HT1080 (cell line): ENCODE measurements at places on chromosomes 12 and 14.
A peak's percentile ranks its signal among the peaks of the same experiment; 100 is the strongest.

DNA sequence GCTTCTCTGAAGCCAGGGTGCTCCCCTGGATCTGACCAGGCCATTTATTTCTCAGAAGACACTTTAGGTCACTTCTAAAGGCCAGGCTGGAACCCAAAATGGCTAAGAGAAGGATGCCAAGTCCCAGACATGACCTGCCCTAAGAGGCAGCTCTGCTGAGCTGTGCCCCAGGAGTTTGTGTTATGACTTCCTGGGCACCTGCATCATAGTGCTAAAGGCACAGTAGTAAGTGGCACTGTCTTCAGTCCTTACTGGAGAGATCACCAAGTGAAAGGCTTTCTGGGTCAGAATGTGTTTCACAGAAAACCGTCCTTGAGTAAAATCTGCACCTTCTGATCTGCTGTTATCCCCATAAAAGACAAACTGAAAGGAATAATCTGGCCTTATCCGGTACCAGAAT is 120.2 kb downstream of the DAD1 start:
- no peak for DNase-seq

DNA sequence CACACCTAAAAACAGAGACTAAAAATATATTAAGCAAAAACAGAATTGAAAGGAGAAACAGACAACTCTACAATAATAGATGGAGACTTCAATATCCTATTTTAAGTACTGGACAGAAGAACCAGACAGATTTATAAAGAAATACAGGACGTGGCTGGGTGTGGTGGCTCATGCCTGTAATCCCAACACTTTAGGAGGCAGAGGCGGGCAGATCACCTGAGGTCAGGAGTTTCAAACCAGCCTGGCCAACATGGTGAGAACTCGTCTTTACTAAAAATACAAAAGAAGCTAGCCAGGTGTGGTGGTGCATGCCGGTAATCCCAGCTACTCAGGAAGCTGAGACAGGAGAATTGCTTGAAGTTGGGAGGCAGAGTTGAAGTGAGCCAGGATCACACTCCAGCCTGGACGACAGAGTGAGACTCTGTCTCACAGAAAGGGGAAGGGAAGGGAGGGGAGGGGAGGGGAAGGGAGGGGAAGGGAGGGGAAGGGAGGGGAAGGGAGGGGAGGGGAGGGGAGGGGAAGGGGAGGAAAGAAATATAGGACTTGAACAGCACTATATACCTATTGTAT is 53.0 kb downstream of the CDK17 start:
- DNase-seq, result no peak

- DNase-seq, result no peak
These were observed 37.4 kb downstream of the SH2B3 start for GRCh38 chr12:111443086-111443485.

DNA sequence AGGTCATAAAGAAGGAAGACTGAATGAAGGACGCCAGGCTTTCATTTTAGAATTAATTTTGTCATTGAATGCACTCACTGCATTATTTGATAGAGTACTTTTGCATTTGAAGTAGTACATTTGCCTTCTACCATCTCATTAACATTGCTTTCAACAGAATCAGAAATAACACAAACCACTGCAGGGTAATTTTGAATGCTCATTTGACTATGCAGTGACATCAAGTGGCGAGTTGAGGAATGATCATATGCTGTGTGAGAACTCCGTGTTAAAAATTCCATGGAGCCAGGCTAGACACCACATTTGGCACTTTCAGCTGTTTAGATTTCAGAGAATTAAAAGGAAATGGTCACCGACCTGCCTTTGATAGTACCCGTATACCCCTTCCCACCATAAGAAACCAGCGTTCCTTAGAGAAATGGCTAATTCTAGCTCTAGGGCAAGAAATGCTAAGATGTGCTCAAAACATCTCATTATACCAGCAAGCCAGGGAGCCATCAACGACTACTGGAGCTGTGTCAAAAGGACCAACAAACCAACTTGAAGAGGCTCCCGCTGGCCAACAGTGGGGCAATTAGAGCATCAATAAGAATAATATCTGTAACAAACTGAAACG is 16.5 kb downstream of the HEBP1 start:
- DNase-seq, result peak; percentile 50

- DNase-seq, result peak; percentile 48
These were observed 184.4 kb upstream of the EEA1 start for GRCh38 chr12:93113317-93114006.

DNA sequence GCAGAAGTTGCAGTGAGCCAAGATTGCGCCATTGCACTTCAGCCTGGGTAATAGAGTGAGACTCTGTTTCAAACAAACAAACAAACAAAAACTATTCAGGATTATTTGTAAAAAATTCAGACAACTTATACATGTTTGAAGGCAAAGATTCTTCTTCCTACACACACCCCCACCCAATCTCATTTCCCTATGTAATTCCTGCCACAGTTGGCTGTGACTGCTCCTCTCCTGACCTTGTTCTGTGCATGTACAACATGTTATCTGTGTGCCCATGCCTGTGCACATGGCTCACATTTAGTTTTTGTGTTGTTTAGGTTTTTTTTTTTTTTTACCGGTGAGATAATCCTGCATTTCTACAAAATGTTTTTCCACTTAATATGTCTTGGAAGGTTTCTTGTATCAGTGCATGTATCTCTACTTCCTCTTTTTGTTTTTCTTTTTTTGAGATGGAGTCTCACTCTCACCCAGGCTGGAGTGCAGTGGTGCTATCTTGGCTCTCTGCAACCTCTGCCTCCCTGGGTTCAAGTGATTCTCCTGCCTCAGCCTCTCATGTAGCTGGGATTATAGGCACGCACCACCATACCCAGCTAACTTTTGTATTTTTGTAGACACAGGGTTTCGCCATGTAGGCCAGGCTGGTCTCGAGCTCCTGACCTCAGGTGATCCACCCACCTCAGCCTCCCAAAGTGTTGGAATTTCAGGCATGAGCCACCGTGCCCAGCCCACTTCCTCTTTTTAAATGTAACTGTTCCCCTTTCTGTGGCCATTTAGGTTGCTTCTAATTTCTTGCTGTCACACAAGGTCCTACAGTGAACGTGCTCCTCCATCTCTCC is 8.7 kb downstream of the CFAP251 start:
- no peak for DNase-seq

DNA sequence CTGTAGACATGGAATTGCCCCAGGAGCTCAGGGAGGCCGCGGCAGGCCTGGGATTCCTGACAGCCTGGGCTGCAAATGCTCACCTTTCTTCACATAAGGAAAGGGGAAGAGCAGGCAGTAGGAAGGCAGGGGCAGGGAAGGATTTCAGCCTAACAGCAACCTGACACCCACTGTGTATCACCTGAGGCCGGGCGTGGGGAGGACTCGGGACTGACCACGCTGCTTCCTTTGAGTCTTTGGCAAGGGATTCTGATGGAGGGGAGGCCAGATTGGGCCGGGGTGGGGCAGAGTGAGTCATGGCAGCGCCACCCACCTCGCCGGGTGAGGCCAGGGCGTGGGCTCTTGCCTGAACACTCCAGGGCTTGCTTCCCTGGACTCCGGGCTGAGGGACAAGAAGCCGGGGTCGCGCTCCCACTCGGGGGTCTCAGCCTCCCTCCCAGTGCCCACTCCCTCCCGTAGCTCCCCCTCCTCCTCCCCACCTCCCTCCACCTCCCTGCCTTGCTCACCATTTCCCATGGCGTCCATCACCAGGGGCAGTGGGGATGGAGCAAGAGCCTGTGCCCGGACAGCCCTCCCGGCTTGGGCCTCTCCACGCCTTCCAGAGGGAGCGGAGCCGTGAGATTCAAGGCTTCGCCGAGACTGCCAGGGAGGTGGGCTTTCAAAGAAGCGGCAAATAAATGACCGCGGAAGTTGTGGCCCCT is 247.9 kb upstream of the RTL1 start:
- DNase-seq, result peak; percentile 62

- no peak for DNase-seq
These were observed 5.1 kb downstream of the UBE3B start for GRCh38 chr12:109482491-109482890.

DNA sequence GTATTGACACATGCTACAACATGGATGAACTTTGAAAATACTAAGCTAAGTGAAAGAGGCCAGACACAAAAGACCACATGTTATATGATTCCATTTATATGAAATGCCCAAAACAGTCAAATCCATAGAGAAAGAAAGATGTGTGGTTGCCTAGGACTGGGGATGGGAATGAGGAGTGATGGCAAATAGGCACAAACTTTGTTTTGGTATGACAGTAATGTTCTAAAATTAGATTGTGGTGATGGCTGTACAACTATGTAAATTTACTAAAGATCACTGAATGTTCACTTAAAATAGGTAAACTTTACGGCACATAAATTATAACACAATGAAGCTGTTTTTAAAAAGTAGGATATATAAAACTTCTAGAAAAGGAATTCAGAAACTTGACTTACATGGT is 41.7 kb downstream of the PPP1R13B start:
- no peak for DNase-seq

DNA sequence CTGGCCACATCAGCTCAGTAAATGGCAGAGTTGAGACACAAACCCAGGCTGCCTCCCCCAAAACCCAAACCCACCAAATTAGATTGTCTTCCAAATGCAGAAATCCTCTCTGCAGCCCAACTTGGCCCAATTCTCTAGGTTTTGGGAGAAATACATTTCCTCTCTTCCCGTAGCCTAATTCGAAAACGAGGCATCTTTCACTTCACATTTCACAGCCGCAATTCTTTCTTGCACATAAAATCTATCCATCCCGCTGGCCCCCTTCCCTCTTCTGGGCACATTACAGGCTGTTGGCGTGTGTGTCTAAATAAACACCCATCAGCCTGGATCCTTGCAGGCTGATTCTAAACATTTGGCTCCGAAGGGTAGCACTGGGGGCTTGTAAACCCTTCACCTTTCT is 83.8 kb upstream of the VRK1 start:
- DNase-seq, result no peak

- DNase-seq, result peak; percentile 94
These were observed 27.2 kb upstream of the PNMA1 start for GRCh38 chr14:73741386-73741875.

DNA sequence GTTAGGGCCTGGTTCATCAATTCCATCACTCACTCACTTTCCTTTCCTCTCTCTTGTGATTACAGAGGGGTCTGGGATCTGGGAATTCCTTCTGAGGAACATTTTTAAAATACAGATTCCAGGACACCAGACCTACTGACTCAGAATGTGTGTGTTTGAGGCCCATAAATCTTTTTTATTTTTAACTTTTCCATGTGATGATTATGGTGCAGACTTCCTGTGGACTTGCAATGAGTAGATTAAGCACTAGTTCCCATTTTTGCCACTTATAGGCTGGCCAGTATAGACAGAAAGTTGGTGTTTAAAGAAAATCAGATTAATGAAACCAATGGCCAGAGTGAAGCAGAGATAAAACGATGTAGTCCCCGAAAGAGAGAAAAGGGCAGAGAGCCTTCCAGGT is 28.1 kb downstream of the SLC41A2 start:
- DNase-seq, result peak; percentile 15

GRCh38 chr12:66061557-66062289 is 68.8 kb downstream of the LLPH start:
- no peak for DNase-seq

DNA sequence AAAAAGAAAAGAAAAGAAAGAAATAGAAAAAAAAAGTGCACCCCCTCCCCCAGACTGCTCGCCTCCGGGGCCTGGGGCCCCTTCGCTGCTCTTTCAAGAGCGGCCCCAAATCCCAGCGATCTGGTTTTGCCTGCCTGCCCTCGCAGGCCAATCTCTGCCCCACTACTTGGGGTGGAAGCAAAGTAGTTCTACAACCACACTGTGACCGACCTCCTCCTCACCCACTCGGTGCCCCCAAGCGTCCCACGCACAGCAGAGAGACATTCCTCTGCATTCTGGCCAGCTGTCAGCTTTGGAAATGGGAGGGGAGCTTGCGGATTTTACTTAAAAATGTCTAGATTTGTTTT is 2.4 kb upstream of the TBX3 start:
- no peak for DNase-seq

- DNase-seq, result no peak
These were observed 531 bp upstream of the EML1 start for GRCh38 chr14:99792551-99793212.

GRCh38 chr12:68750506-68750905 is 4.5 kb downstream of the SLC35E3 start:
- DNase-seq, result no peak

DNA sequence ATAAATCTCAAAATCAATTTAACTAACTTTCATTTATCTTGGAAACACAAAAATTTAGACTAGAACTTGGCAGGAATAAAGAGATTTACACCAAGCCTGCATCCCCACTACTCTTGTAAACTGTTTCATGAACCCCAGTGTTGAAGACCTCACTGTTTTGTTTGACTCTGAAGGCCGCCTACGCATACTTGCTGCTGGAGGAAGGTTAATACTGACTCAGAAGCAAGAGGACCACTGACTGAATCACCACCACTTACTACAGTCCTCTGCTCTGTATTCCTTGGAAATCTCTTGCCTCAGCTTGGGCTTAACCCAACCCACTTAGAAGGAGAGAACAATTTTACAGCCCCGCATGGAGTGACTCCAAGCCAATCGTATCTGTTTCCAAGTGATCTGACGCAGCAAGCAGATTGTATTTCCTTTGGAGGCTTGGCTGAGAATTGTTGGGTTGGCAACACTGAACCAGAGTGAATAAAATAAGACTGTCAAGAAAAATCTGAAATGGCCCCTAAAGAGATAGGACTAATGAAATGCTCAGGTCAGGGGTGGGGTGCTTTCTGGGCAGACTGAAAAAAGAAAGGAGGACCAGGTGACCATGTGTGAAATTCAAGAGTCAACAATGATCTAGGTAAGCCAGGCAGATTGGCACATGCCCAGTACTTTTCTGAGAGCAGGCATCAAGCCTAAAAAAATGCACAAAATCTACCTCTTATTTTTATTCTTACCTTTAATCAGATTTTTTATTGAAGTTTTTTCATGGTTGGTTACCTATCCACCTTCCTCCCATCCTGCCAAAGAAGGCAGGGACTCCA is 248.6 kb downstream of the ZFP36L1 start:
- DNase-seq, result peak; percentile 97

DNA sequence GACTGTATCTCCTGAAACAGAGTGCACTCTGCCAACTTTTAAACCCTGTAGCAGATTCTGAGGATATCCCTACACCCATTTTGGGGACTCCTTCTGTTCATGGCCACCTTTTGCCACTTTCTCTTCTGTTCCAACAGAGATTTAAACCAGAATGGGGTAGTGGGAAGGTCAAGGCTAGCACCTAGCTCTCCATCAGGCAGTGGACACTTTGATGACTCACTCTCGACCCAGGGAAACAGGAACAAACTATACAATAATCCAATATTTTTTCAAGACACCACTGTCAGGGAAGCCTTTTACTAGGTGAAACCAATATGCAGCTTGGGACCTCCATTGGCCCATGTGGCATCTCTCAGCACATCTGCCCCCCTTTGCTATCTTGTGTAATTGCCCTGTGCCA is 103.6 kb downstream of the DAAM1 start:
- DNase-seq, result no peak
